T-helper 2 cell treated with Interferon-gamma antibody and Interleukin-4, amounts not matched to agents 5 μg/mL and 100 μg/mL, for 36 hours (primary cell): ENCODE measurements at places on chromosomes 5 and 9.

- no peaks in the 10 kb centered on the region for H3K27me3 ChIP-seq
- no peak overlapping the region for H3K27ac ChIP-seq
- no peak for DNase-seq
- no peak overlapping the region for H3K4me3 ChIP-seq
- peaks cover 9% of the 10 kb centered on the region for H3K4me1 ChIP-seq
Measured at GRCh38 chr5:143575286-143575685, 171.8 kb upstream of the NR3C1 start.

GRCh38 chr9:112751056-112751795, 666 bp downstream of the SNX30 start:
- peaks cover 3% of the 10 kb centered on the region for H3K36me3 ChIP-seq
- H3K27ac ChIP-seq: peak overlapping the region; percentile 66
- peak overlapping the region; percentile 83 for H3K4me3 ChIP-seq
- peaks cover 51% of the 10 kb centered on the region for H3K4me1 ChIP-seq
- peak; percentile 46 for DNase-seq

DNA sequence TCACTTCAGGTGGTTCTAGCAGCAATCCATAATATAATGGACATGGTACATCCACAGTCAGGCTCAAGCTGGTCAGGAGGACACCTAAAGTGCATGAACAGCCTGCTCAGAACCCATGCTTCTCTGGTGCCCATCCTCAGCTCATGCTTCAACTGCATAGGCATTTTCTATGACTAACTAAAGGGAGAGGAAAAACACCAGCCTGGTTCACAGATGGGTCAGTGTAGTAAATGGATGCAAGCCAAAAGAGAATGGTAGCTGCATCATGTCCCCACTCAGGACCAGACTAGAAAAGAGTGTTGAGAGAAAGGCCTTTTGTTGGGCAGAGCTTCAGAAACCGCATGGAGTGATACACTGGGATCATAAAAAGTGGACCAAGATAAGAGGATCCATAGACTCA, 556.6 kb downstream of the TLE1 start:
- no peaks in the 10 kb centered on the region for H3K4me1 ChIP-seq
- no peak overlapping the region for H3K27ac ChIP-seq
- no peak for DNase-seq
- no peak overlapping the region for H3K4me3 ChIP-seq
- no peaks in the 10 kb centered on the region for H3K27me3 ChIP-seq

DNA sequence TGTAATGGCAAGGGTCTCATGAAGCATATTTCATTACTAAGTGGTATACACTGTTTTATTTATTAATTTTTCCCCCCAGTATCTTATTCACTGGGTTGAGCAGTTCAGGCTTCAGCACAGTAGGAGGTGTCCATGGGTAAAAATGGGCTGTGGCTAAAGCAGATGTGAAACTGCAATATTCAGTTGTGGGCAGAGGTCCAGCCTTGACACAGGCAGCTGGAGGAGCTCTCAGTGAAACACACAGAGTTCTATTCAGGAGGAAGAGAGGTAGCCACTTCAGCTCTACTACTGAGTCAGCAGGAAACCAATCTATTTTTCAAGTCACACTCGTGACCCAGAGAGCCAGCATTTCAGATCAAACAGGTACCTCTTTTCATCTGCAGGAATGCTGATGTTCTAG, 418.3 kb downstream of the CDH10 start:
- no peak for DNase-seq
- H3K4me1 ChIP-seq: no peaks in the 10 kb centered on the region
- no peaks in the 10 kb centered on the region for H3K27me3 ChIP-seq

- no peaks in the 10 kb centered on the region for H3K36me3 ChIP-seq
- no peak overlapping the region for H3K4me3 ChIP-seq
- no peaks in the 10 kb centered on the region for H3K27me3 ChIP-seq
- peaks cover 3% of the 10 kb centered on the region for H3K4me1 ChIP-seq
- DNase-seq: no peak
- no peak overlapping the region for H3K27ac ChIP-seq
Measured at GRCh38 chr5:170226129-170226615, 6.6 kb upstream of the C5orf58 start.

DNA sequence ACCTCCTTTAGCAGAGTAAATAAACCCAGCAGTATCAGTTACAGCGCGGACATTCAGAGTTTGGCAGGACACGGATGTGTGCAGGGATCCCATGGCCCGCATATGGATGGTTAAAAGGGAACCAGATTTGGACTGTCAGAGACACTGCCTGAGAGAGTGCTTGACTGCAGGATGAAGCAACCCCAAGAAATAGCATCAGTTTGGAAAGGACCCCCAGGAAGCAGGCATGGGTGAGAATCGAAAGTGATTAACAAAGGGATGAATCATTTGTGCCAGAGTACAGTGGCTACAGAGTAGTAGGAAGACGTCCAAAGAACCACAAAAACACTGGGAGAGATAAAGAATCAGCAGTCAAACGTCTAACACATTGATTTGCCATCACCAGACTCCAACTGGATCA, 5.5 kb downstream of the C7 start:
- H3K4me1 ChIP-seq: no peaks in the 10 kb centered on the region
- H3K4me3 ChIP-seq: no peak overlapping the region
- no peak for DNase-seq
- H3K27me3 ChIP-seq: peaks cover 2% of the 10 kb centered on the region
- H3K36me3 ChIP-seq: no peaks in the 10 kb centered on the region

- H3K4me1 ChIP-seq: peaks cover 8% of the 10 kb centered on the region
- H3K36me3 ChIP-seq: no peaks in the 10 kb centered on the region
- no peak overlapping the region for H3K27ac ChIP-seq
- H3K27me3 ChIP-seq: no peaks in the 10 kb centered on the region
- H3K4me3 ChIP-seq: no peak overlapping the region
- no peak for DNase-seq
Measured at GRCh38 chr9:97359147-97359546, 51.7 kb downstream of the CCDC180 start.

DNA sequence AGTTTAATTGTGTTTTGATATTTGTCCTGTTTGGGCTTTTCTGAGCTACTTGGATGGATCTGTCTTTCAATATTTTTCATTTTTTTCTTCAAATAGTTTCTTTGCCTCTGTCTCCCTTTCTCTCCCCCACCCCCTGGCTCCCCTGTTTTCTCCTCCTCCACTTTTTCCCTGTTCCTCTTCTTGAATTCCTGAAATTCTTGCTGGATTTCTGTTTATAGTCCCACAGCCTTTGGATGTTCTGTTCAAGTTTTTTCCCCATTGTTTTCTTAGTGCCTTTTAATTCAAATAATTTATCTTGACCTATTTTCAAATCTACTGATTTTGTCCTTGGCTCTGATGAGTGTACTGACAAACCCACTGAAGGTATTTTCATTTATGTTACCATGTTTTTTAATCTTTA, 113.0 kb downstream of the VPS13A start:
- no peak overlapping the region for H3K27ac ChIP-seq
- no peak for DNase-seq
- H3K4me3 ChIP-seq: no peak overlapping the region

GRCh38 chr5:115490596-115490995, 54.0 kb downstream of the FEM1C start:
- no peak overlapping the region for H3K4me3 ChIP-seq
- H3K36me3 ChIP-seq: no peaks in the 10 kb centered on the region
- no peak for DNase-seq
- no peak overlapping the region for H3K27ac ChIP-seq
- peaks cover 25% of the 10 kb centered on the region for H3K27me3 ChIP-seq

DNA sequence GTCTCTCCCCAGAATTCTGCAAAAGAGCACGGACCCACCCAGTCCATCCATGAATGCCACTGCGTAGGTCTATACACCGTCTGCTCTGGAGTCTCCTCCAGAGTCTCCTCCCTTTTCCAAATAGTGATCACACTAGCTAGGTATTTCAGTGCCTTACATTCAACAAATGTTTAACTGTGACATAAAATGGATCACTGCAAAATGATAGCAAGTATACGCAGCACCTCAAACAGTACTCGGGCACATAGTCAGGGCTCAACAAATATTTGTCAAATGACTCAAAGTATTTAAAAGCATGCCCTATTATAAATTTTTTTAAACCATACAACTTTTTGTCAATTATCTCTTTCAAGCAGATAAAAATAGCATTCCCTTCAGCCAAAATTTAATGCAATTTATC, 60.5 kb downstream of the TLE1 start:
- no peak overlapping the region for H3K27ac ChIP-seq
- no peaks in the 10 kb centered on the region for H3K4me1 ChIP-seq
- H3K27me3 ChIP-seq: no peaks in the 10 kb centered on the region
- no peaks in the 10 kb centered on the region for H3K36me3 ChIP-seq
- H3K4me3 ChIP-seq: no peak overlapping the region
- no peak for DNase-seq

DNA sequence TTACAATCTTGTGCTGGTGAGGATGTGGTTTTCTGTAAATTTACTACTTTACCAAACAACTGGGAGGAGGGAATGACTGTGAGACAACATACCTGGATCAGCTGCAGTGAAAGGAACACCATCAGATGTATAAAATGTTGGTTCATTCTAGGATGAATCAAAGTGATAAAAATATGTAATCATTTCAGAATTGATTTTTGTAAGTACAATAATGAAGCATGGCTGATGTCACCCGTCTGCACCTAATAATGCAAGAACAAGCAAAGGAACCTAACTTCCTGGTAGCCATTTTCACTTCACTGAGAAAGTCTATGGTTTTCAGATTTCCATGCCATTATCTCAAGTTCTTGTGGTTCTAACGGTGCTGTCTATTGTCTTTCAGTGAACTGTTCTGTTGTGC, 18.7 kb upstream of the C5orf34 start:
- DNase-seq: no peak
- no peaks in the 10 kb centered on the region for H3K27me3 ChIP-seq
- peaks cover 23% of the 10 kb centered on the region for H3K4me1 ChIP-seq
- no peak overlapping the region for H3K4me3 ChIP-seq

GRCh38 chr5:150057996-150058395, 28.4 kb downstream of the CSF1R start:
- H3K36me3 ChIP-seq: peaks cover 10% of the 10 kb centered on the region
- DNase-seq: no peak
- no peak overlapping the region for H3K27ac ChIP-seq
- H3K4me3 ChIP-seq: no peak overlapping the region

- H3K36me3 ChIP-seq: peaks cover 30% of the 10 kb centered on the region
- no peak for DNase-seq
- H3K27ac ChIP-seq: peak overlapping the region; percentile 87
- peaks cover 20% of the 10 kb centered on the region for H3K4me1 ChIP-seq
- peak overlapping the region; percentile 96 for H3K4me3 ChIP-seq
- H3K27me3 ChIP-seq: no peaks in the 10 kb centered on the region
Measured at GRCh38 chr5:6634306-6634705, 1.1 kb downstream of the SRD5A1 start.

DNA sequence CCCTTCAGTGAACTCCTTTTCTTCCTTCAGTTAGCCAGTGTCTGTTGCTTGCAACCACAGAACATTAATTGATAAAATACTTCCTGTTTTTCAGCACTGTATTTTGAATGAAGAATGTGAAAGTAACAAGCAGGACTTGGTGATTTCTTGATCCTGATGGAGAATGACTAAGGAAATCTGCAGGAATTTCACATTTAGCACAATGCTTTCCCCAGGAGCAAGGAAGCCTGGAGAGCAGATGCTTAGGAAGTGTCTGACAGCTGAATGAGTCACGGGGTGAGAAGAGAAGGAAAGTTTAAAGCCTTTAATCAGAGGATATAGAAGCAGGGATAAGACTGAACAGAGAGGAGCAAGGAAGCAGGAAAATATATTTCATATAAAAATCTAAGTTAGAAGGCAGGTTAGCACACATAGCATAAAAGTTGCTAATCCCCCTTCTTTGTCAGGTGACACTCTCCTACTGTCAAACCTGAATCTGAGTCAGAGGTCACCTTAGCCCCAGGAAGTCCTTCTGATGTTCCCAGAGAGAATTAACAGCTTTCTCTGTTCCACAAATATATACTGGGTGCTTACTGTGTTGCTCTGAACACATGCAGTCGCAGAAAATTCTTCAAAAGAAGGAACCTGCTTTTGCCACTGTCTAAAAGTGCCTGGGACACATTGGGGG, 59.7 kb downstream of the GNA14 start:
- peak overlapping the region; percentile 61 for H3K4me3 ChIP-seq
- no peaks in the 10 kb centered on the region for H3K36me3 ChIP-seq
- peaks cover 16% of the 10 kb centered on the region for H3K4me1 ChIP-seq
- H3K27me3 ChIP-seq: peaks cover 6% of the 10 kb centered on the region

GRCh38 chr5:32159328-32160072, 14.6 kb downstream of the GOLPH3 start:
- no peak for DNase-seq
- H3K27me3 ChIP-seq: no peaks in the 10 kb centered on the region
- peaks cover 15% of the 10 kb centered on the region for H3K36me3 ChIP-seq
- H3K4me1 ChIP-seq: peaks cover 11% of the 10 kb centered on the region
- no peak overlapping the region for H3K4me3 ChIP-seq
- no peak overlapping the region for H3K27ac ChIP-seq

GRCh38 chr5:90876366-90876765, 317.8 kb downstream of the ADGRV1 start:
- H3K4me1 ChIP-seq: peaks cover 13% of the 10 kb centered on the region
- H3K36me3 ChIP-seq: no peaks in the 10 kb centered on the region
- peaks cover 33% of the 10 kb centered on the region for H3K27me3 ChIP-seq
- no peak overlapping the region for H3K27ac ChIP-seq

DNA sequence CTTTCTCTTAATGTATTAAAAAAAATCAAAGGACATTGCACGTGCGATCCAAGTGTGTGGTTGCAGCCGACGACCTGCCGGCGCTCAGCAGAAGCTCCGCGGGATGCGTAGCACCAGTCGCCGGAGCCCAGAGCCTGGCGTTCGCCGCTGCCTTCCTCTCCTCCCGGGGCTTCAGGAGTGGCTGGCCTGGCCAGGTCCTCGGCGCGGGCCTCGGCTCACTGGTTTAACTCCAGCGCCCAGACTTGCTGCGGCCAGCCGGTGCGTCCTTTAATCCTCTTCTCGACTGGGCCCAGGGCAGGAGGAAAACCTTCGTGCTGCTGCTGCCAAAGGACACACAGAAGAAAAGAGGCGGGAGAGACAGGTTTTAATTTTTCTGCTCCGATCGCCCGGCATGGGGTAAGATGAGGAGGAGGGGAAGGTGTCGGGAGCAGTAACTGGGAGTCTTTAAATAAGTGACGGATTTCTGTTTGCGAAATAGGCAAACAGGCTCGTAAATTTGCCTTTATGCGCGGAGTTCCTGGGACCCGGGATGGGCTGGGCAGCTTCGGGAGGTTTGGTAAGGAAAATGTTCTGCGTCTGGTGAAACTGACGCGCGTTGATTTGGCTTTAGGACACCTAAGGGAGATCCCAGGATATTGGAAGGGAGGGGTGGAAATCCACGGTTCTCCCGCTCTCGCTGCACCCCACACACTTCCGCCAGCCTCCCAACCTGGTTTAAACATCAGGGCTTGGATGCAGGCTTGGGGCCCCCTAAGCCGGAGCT, 2.3 kb downstream of the HAND1 start:
- peak overlapping the region; percentile 28 for H3K27ac ChIP-seq
- peaks cover 20% of the 10 kb centered on the region for H3K4me1 ChIP-seq
- peaks cover 87% of the 10 kb centered on the region for H3K27me3 ChIP-seq
- no peak for DNase-seq

DNA sequence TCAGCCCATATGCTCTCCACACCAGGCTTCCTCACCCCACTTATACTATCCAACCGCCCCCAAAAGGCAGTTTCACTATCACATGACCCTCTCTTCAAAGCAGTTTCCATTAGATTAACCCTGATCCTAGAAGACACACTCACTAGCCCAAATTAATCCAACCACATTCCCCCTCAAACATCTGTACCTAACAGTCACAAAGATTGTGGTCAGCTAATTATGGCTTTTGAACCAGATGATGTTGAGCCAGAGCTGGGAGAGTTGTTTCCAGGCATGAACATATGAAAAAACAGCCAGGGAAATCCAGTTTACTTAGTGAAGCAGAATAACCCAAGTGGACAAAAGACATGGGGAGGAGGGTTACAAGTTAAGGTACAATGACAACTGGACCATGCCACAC, 131.2 kb downstream of the SPOCK1 start:
- H3K36me3 ChIP-seq: no peaks in the 10 kb centered on the region
- no peaks in the 10 kb centered on the region for H3K27me3 ChIP-seq
- DNase-seq: no peak
- no peak overlapping the region for H3K4me3 ChIP-seq
- no peak overlapping the region for H3K27ac ChIP-seq
- H3K4me1 ChIP-seq: no peaks in the 10 kb centered on the region
